ENCODE measurements at places on chromosomes 12 and 14.

DNA sequence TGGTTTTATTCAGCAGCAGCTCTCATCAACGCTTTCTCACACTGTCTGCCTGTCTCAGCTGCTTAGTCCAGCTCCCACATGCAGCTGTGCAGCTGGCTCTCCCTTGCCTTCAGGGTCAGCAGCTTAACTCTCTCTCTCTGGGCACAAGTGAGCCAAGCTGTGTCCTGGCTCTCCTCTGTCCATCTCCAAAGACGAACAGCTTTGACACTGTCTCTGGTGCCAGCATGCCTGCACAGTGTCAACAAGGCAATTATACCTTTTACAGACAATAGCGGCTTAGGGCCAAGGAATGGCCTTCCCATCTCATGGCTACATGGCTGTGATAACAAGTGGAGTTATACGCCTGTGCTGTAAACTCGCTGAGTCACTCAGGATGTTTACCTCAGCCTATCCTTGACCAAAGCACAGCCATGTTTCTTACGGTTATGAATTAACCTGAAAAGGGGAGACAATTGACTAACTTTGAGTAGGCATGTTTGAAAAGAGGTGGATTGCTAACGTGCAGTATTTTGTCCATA, 38.4 kb upstream of the MANSC4 start:
- DNase-seq = no peak

GRCh38 chr14:95504135-95505029, 12.1 kb downstream of the SYNE3 start:
- DNase-seq = no peak

DNA sequence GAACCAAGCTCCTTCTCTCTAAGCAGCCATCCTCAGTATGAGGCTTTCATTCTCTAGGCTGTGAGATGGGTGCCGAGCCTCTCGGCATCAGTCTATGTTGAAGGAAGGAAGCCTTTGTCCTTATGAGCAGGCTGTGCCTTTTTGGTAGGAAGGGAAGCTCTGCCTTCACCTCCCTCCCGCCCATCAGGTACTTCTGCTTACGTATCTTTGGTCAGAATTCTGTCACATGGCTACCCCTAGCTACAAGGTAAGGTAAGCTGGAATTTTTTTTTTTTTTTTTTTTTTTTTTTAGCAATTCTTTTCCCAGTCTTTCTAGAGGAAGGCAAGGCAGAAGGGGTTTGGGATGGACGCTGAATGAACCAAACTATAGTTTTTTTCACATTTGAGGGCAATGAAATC, 16.9 kb downstream of the BATF start:
- DNase-seq = no peak

GRCh38 chr14:39005044-39005880, 97.8 kb downstream of the SEC23A start:
- DNase-seq = no peak
